CD4-positive, alpha-beta T cell treated with Interleukin-6 at 100 ng/mL for 8 hours (primary cell): ENCODE measurements at places on chromosomes 13 and 19.

DNA sequence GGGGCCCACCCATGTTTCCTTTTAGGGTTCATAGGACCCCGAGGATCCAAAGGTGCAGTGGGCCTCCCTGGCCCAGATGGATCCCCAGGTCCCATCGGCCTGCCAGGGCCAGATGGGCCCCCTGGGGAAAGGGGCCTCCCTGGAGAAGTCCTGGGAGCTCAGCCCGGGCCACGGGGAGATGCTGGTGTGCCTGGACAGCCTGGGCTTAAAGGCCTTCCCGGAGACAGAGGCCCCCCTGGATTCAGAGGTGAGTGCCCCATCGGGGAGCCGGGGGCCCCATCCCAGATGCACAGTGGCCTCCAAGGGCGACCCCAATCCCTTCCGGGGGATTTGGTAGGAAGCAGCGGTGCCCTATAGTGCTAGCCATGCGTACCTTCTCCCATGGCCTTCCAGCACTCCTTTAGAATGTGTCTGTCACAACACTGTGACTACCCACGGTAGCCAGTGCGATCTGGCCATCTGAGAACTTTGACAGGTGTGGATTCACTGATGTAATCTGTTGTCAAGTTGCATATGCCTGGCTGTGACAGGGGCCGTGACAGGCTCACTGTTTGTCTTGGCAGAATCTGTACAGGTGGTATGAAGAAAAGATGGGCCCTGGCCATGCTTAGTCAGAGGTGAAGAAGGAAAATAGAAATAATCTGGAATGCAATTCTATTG is 88.5 kb downstream of the RAB20 start:
- DNase-seq = no peak

GRCh38 chr13:114056205-114057013 is 76.0 kb downstream of the RASA3 start:
- DNase-seq = no peak

- DNase-seq = no peak
Observed at GRCh38 chr13:110119935-110120905, 186.7 kb downstream of the COL4A1 start.

DNA sequence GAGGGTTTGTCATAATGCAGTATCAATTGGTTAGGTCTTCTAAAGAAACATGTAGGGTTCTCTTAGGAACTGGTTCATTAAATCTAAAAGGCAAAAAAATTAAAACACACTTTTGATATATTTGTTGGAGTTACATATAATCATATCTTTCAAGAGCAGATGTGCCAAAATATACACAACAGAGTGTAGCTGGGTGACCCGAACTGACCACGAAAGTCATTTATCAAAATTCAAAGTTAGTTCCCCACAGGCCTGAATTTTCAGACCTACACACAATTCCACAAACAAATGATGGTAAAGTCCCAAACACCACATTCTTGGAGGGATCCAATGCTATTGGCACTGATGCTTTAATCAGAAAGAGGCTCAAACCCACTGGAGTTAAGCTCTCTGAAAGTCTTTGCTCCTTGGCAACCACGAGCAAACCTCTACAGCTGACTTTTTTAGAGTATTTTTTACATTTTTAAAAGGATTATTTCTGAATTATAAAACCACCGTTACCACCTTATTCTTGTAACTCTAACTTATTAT is 50.9 kb downstream of the IRS2 start:
- no peak for DNase-seq

GRCh38 chr13:39406688-39407087 is 196.3 kb downstream of the LHFPL6 start:
- DNase-seq = no peak

- no peak for DNase-seq
Observed at GRCh38 chr13:50829896-50830295, 13.6 kb downstream of the DLEU7 start.

GRCh38 chr19:5563935-5564612 is 3.7 kb downstream of the TINCR start:
- DNase-seq = no peak

GRCh38 chr13:79867254-79867653 is 386.3 kb downstream of the NDFIP2 start:
- DNase-seq = no peak

DNA sequence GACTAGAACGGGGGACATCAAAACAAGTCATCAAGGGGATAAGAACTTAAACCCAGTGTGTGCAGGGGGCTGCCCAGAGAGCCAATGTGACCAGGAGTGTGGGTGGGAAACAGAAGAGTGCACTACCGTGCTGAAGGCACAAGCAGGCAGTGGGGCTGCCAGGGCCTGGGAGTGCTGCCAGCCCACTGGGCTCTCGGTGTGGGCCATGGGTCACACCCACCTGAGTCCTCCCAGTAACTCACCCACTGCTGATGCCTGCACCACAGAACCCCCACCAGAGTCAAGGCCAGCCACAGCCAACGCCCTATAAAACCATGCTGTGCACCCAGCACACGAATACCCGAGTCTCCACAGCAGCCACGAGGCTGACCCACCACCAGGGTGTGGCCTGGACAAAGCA is 8.5 kb downstream of the MED26 start:
- DNase-seq = no peak

- DNase-seq = no peak
Observed at GRCh38 chr19:43640424-43640757, 741 bp upstream of the CADM4 start.

DNA sequence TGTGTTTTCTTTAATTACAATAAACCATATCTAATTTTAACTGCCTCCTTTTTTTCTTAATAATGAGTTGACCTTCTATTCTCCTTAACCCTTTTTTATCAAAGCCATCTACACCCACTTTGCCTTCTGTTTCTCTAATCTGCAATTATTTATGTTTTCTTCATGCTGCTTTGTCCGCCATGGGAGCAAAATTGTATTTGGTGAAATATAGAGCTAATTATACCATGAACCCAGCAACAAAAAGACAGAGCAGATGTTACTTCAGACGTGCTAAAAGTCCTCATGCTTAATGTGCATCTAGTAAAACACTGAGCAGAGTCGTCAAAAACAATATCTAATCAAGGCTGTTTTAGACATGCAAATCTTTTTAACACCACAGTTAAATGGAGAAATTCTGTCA is 264.7 kb downstream of the DACH1 start:
- no peak for DNase-seq

DNA sequence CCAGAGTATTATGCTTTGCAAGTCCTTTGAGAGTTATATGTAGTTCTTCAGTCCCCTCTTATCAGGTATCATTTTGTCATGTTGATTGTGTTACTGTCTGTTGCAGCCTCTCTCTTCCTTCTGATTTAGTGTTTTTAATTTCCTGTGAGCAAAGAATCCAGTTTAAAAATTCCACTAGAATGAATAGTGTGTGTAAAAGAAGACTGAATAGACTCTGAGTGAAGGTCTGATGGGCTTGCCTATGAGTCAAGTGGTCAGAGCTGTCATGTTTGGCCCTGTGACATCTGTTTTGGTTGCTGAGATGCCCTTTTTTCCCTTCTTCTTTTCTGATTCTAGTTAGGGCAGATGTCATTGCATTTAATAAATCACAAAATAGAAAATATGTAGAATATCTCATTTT is 23.3 kb upstream of the KCTD4 start:
- DNase-seq = no peak

DNA sequence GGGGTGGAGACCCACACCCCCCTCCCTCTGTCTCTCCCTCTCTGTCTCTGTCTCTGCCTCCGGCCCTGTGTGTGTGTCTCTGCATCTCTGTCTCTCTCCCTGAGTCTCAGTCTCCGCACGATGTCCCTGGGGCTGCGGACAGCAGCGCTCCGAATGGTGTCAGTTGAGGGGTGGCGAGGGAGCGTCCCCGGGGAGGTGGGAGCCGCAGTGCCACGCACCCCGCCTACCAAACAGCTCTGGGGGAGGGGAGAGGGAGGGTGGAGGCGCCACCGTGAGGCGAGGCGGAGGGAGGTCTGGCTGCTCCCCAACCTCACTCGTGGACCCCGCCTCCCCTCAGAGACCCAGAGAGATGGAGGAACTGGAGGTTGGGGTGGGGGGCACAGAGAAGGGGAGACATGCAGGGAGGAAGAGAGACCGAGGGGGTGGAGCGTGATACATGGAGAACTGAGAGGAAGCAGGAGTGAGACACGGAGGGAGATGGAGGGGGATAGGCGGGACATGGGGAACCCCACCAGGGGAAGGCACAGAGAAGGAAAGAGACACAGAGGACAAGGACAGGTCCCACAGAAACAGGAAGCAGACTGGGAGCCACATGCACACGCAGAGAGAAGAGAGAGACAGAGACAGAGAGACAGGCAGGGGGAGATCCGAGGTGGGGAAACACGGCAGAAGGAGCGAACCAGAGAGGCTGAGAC is 7.2 kb downstream of the ERFL start:
- no peak for DNase-seq

DNA sequence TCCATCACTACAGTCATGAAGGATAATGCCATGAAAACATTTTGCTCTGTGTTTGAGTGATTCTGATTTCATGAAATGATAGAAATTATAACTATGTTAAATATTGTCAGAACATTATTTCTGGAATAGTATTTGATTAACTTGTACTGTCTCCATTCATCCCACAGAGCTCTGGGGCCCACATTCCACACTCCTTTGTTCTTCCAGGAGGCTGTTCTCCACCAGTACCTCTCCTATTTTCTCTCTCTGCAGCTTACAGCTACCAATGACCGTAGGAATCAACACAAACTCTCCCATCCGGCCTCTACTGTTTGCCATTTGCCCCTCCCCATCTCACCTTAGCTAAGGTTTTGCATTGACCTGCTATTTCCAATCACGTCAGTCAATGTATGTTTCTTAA is 240.9 kb downstream of the LMO7 start:
- no peak for DNase-seq
